ENCODE measurements at places on chromosomes 3 and 15.

DNA sequence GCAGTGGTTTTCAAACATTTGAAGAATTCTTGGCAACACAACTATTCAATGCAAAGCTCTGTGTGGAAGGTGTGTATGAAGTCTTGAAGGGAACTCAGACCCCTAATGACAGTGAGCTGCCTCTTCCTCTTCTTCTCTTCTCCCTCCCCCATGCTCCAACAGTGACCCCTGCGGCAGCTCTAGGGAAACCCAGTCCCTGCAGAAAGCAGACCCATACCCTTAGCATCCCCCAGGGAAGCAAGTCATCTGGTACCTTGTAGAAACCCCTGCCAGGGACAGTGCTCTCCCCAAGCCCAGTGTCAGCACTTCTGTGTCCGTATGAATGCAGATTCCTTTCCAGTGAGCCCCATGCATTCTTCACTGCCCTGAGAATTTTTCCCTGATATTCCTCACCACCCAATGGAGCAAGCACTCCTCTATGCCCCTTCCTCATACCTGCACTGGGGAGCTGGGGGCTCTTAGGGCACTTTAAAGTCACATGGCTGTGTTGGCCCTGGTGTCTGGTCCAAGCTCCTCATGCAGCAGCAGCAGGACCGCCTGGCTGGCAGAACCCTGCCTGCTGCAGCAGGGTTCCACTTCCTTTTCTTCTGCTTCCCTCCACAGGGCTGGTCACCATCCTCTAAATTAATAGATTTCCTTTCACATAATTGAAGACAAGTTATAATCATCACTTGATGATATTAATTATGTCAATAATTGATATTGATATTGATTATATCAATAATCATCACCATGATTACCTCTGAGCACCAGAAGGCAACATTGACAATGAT, 442.5 kb downstream of the EPHB1 start:
- peak; percentile 5 for DNase-seq

- no peak for DNase-seq
These were observed 927 bp downstream of the CHDH start for GRCh38 chr3:53845103-53845880.

GRCh38 chr3:155553326-155553725, 191.5 kb downstream of the PLCH1 start:
- DNase-seq: no peak

GRCh38 chr15:79853492-79854328, 43.1 kb downstream of the MTHFS start:
- peak; percentile 85 for DNase-seq

DNA sequence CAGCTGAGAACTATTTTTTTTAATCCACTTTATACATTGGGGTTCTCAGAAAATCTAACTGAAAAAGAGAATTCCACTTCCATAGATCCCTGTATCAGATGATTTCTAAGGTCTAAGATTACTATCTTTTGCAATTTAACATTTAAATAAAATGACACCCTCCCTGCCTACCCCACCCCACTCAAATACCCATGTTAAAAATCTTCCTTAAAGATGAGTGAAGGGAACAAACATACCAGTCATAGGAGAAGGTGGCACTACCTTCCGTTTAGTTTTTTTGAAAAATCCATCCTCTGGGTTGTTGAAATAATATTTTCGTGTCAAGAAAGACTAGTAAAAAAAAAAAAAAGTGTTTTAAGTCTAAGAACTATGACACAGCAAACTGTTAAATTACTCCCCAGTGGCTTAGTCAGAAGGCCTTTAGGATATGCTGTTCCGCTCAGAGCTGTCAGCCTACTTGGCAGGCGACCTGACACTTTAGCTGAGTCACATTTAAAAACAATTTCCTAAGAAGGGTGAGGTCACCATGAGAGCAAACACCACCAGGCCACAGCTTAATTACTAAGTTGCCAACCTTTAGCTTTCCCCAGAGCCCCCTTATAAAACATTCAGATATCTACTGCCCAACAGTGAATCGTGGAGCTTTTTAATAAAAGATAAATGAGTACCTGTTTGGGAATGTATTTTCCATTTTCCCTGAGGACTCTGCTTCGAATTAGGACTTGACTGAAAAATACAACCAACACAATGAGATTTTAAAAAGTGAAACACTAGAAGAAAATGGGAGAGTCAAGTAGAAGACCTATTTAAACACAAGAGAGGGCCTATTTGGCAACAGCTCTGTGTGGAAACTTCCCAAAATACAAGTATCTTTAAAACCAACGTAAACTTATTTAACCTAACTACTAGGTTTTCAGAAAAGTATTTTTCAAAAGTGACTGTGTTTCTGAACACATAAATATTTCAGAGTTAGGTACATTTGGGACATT, 9.6 kb downstream of the EMC3 start:
- DNase-seq: no peak

DNA sequence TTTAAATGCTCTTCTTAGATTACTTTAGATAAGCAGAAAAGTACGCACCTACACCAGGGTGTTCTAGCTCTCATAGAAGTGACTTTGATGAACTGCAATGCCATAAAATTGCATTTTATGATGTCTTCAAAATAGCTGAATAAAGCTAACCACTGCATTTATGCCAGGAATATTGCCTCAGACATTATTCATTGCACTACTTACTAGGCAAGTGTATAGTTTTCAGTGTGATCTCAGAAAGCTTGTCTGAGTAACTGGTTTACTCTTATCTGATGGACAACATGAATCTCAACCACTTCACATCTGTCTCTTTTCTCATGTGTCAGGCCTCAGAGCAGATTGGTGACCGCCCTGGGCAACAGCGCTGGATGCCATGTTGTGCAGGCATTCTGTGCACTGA, 119.3 kb upstream of the SLC2A2 start:
- no peak for DNase-seq

DNA sequence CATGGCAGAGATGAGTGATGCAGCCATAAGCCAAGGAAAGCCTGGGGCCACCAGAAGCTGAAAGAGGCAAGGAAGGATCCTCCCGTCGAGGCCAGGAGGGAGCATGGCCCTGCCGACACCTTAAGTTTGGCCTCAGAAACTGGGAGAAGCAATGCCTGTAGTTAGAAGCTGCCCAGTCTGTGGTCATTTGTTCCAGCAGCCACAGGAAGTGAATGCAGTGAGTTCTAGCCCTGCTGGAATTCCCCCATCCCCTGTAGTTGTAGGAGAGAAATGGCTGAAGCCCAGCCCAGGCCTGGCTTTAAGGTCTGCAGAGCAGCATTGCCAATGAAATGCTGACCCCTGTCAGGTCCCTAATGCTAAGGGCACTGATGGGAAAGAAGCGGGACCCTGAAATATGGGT, 12.2 kb upstream of the CHSY1 start:
- DNase-seq: no peak

DNA sequence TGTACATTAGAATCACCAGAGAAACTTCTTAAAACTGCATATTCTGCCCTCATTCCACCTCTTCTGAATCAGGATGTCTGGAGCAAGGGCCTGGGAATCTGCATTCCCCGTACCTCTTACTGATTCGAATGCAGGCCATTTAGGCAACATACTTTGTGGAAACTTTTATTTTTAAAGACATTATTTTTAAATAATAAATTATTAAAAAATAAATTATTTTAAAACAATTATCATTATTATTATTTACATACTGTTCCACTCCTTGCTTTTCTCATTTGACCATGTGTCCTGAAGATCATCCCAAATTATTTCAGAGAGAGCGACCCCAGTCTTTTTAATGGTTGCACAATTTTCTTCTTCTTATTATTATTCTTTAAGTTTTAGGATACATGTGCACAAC, 336.6 kb upstream of the TBC1D5 start:
- DNase-seq: no peak

GRCh38 chr3:72800869-72801268, 47.4 kb downstream of the SHQ1 start:
- no peak for DNase-seq

DNA sequence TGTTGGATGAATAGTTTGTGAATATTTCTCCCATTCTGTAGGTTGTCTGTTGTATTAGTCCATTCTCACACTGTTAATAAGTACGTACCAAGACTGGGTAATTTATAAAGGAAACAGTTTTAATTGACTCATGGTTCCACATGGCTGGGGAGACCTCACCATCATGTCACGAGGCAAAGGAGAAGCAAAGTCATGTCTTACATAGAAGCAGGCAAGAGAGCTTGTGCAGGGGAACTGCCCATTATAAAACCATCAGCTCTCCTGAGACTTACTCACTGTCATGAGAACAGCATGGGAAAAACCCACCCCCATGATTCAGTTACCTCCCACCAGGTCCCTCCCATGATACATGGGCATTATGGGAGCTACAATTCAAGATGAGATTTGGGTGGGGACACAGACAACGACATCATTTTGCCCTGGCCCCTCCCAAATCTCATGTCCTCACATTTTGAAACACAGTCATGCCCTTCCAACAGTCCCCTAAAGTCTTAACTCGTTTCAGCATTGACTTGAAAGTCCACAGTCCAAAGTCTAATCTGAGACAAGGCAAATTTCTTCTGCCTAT, 133.2 kb downstream of the LMLN start:
- no peak for DNase-seq

- no peak for DNase-seq
These were observed 30.0 kb downstream of the MASP1 start for GRCh38 chr3:187261541-187261969.

DNA sequence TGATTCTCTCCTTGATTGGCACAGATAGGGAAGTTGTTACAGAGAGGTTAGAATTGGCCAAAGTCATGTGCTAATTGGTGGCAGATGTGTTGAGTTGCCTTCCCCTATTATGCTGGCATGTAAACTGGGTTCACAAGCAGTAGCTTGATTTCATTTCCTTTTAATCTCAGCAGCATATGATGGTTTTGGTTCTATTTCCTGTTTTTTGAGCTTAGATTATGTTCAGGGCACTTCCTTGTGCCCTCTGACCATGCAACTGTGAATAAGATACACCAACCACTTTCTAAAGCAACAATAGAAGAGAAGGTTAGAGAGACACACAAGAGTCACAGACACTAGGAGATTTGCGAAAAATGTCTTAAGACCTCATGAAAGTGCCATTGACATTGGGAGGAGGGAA, 16.5 kb downstream of the HPS3 start:
- peak; percentile 87 for DNase-seq

DNA sequence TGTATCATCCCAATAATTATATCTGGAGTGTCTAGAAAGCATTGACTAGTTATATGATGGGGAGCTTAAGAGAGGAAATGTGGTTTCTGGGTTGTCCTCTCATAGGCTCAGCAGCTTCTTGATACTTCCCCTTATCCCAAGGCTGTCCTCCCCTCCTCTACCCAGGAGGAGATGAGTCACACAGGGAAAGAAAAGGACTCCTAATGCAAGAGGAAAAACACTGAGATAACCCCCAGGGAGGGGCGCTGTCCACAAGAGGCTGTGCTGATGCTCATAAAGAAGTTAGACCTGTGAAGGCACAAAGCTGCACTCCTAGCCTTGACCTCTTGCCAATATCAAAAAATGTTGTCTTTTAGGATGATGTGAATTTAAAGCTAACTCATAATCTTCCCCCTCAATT, 28.8 kb upstream of the GYG1 start:
- DNase-seq: no peak

- DNase-seq: no peak
These were observed 81.6 kb downstream of the ANKRD28 start for GRCh38 chr3:15716178-15716577.

DNA sequence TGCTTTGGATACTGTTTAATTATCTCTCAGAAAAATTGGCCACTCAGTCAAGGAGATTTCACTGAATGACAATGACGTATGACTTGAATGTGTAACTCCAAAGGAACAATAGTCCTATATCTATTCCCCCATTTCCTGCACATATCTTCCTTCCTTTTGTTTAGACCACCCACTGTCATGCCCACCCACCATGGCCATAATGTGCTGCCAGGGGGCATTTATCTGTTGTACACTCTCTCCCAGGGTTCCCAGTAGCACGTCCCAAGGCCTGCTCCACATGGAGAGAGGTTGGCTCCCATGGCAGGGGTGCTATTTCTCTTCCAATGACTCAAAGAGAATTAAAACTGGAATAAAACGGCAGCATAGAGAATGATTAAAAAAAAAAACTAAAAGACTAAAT, 36.8 kb upstream of the CTNNB1 start:
- no peak for DNase-seq

- DNase-seq: peak; percentile 89
These were observed 18.5 kb downstream of the LIMD1 start for GRCh38 chr3:45612918-45613602.

DNA sequence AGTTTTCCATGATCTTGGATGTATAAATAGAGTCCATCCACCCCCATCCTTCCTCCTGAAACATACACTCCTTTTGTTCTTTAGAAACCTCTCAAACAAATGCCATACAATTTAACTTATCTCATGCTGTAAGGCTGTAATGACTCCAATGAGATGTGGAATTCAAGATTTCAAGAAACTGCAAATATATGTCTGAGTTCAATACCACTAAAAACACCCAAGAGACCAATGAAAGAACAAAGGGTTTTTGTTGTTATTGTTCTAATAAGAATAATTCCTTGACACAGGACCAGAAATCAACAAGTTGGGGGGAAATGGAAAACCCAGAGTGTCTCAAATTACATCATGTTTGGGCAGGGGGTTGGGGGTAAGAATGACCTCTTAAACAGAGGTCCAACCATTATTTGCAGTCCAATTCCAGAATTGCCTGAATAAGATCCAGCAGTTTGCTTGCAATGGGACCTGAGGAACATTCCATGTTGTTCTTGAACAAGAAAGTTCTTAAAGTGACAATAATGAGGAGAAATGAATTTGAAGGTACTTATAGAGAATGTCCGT, 48.6 kb upstream of the TGFBR2 start:
- no peak for DNase-seq

- DNase-seq: no peak
These were observed 12.1 kb upstream of the DNAJC13 start for GRCh38 chr3:132405188-132405587.

- DNase-seq: no peak
These were observed 106.3 kb downstream of the LSM3 start for GRCh38 chr3:14284694-14285547.

DNA sequence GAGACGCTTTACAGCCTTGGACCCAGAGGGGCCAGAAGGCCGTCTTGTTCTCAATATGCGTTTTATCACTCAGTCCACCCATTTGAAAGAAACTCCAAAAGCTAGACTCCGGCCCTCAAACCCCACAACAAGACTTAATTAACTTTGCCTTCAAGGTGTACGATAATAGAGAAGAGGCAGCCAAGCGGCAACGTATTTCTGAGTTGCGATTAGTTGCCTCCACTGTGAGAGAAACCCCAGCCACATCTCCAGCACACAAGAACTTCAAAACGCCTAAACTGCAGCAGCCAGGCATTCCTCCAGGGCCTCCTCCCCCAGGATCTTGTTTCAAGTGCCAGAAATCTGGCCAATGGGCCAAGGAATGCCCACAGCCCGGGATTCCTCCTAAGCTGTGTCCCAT, 17.4 kb upstream of the INO80 start:
- DNase-seq: no peak

- no peak for DNase-seq
These were observed 44.2 kb upstream of the MTMR10 start for GRCh38 chr15:31035610-31036009.

All from NAMALWA (cell line).